ENCODE measurements at places on chromosomes 1 and 21. TPM values are rescaled to one million over a fixed set of nuclear protein-coding genes. Genes with fewer than 3 reads are reported as not detected.

CFH gene
- 145 TPM for total RNA-seq

DNA sequence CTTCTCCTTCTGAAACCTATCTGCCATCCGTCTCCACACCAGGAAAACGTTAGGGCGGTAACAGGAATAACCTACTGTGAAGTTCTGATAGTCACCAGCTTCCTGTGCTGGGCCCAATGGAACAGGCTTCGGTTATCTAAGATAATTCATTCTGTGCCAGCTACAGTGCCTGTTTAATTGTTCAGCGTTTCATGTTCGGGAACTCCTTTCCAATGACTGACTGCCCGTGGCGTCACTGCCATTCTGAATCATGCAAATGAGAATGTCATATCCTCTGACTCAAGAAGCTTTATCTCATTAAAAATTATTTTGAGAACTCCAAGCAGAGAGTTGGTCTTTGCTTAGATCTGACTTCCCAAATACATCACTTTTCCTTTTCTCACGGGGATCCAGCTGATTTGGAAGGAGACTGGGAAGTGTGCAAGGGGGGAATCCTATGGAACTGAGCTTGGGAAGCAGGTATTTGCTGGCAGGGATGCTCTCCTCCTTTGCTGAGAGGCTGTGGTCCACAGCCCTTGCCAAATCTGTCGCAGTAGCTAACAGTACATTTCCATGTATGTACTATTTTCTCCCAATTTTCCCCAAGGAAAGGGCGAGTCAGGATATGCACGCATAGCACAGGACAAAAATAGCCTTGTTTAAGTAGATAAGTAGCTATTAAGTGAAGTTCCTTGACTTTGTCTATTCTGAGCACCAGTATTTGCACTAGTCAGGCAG is 358.7 kb downstream of the LTN1 start:
- no peak for DNase-seq

DNA sequence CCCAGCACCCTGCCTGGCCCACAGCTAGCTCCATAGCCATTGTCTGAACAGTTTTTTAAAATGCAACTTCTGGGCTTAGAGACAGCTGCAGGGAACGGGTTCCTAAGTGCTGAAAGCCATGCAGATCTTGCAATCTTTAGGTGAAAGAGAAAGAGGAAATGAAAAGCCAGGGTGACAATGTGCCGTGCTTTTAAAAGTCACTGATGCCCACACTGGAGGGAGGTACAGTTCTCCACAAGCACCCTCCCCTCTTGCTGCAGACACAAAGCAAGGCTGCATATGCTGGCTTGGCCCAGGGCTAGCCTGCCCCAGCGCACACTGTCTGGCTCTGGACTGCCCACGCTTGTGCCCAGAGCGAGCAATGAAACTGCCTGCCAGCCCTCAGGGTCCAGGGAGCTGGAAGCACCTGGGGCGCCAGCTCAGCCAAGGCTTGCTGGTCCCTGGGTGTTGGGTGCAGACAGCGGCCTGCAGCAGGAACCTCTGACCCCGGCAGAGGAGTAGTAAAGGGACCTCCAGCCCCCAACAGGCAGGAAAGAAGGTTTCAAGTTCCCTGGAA is 70.4 kb downstream of the AJAP1 start:
- DNase-seq, result no peak

- no peak for DNase-seq
Observed at GRCh38 chr1:216607067-216607697, 116.0 kb downstream of the ESRRG start.

- DNase-seq, result no peak
Observed at GRCh38 chr1:226433341-226433720, 25.4 kb upstream of the PARP1 start.

GRCh38 chr1:56824938-56825337 is 5.7 kb upstream of the FYB2 start:
- no peak for DNase-seq

PMVK gene
- 41.8 TPM for total RNA-seq

DNA sequence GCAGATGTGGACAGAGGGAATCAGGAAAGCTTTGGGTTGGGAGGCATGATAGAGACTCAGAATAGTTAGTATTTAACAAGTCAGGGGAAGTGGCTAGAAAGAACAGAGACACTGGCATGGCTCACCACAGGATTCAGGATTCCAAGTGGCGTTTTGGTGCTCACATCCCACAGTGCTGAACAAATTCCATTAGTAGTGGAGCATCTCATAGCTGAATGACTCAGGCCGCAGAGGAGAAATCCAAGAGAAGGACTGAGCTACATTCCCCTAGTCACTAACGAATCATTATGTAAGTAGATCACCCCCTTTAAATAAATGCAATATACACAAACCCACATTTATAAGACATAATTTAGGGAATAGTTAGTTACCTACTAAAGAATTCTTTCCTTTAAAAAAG is 5.0 kb upstream of the KCNJ9 start:
- DNase-seq, result no peak

TGFB2 gene
- total RNA-seq, result 17.4 TPM

DNA sequence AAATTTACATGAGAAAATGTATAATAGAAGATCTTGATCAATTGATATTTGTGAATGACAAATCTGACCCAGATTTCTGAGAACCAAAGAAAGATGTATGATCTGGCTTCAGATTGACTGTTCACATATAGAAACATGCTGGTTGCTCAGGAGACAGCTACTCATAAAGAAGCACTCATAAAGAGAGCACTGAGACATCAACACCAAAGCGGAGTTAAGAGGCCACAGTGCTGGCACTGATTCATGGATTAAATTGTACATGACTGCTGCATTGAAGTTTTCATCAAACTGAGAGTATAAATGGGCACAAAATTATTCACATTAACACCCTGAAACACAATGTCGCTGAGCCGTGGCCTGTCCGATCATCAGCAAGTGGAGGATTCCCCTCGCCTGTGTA is 46.2 kb downstream of the SH3GLB1 start:
- no peak for DNase-seq

DNA sequence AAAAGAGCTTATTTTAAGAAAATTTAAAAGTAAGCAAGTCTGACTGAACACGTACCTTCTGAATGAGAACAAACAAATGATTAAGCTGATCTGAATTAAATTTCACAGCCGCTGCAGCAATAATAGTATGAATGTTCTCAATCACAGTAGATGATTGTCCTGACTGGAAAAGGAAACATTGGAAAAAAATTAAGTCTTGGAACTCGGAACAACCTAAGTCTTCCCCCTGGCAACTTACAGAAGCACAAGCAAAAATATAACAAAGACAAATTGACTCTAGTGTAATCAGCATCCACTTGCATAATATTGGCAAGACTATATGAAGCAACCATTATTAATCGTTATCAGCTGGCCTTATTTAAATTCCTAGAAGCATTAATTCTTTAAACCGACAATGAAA is 60.5 kb downstream of the USP24 start:
- DNase-seq, result no peak

OR6Y1 gene
- total RNA-seq, result not detected

DNA sequence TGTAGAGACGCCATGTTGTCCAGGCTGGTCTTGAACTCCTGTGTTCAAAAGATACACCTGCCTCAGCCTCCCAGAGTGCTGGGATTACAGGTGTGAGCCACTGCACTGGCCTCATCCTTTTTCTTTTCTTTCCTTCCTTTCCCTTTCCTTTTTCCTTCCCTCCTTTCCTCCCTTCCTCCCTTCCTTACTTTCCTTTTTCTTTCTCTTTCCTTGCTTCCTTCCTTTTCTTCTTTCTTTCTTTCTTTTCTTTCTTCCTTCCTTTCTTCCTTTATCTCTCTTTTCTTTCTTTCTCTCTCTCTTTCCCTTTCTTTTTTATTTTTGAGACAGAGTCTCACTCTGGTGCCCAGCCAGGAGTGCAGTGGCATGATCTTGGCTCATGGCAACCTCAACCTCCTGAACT is 5.8 kb downstream of the FAM229A start:
- no peak for DNase-seq

DNA sequence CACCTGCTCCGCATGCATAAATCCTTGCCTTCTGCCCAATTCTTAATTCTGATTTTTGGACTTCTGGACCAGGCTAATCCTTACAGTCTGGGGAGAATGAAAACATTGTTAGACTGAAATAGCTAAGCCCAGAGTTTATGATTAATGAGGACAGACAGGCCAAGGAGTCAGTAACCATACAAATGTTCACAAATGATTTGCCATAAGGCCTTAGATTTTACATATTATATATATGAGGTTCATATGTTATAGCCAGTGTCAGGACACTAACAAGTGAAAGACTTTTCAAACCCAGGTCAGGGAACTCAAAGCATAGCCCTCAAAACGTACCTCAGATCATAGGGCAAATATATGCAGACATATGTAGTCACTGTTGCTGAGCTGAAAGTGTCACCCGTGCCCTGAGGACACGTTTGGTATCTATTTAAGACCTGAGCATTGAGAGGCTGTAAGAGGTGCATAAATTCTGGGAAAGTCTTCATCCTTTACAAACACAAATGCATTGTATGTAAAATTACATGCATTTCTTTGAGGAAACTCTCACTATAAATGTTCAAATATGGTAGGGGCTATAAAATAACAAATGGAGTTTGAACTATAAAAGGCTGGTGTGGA is 45.3 kb upstream of the FBXO28 start:
- no peak for DNase-seq

OR10J1 gene
- not detected for total RNA-seq

- DNase-seq, result no peak
Observed at GRCh38 chr1:62380181-62380580, 56.7 kb upstream of the USP1 start.

GRCh38 chr1:99516141-99516540 is 129.8 kb upstream of the PALMD start:
- DNase-seq, result no peak

DNA sequence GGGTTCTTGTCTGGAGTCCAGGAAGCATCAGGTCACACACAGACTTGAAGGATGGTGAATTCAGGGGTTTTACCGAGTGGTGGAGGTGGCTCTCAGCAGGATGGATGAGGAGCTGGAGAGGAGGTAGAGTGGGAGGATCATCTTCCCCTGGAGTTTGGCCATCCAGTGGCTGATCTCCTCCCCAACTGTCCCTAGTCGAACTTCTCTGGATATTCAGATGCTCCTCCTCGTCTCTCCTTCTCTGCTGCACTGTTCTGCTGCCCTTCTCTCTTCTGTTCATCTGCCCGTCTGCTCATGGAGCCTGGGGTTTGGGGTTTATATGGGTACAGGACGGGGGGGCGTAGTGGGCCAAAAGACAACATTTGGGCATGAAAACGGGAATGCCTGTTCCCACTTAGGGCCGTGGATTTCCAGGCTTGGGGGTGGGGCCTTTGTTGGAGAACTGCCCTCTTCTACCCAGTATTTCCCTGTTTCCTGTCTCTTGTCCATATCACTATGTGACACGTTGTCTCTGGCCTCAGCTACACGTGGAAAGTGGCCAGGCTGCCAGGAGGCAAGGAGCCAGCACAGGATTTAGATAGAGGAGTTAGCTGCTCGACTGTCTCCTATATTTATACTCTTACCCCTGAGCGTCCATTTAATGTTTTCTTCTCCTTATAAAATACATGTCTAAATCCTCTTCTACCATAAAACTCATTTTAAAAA is 76.7 kb downstream of the SIPA1L2 start:
- DNase-seq, result peak; percentile 42

DNA sequence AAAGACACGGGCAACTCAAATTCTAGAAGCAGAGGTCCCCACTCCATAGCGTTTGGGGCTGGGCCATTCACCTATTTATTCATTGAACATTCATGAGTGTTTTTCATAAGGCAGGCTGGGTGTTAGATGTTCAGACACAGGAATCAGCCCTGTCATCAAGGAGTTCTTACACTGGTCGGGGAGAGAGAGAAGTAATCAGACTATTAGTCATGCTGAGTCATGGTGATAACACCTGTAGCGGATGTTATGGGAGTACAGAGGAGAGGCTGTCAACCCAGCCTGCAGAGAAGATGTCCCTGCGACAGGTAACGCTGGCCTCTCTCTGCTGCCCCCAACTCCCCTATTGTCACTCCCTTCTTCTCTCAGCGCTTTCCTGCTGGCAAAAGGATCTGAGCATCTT is 17.2 kb downstream of the LY9 start:
- no peak for DNase-seq

CD5L gene
- total RNA-seq, result not detected

VANGL2 gene
- total RNA-seq, result 12.7 TPM

- DNase-seq, result no peak
Observed at GRCh38 chr1:57553666-57554065, 129.8 kb upstream of the DAB1 start.

- DNase-seq, result no peak
Observed at GRCh38 chr1:76939050-76939816, 72.0 kb downstream of the ST6GALNAC5 start.

FCGR1A gene
- 2.9 TPM for total RNA-seq

LMO4 gene
- total RNA-seq, result 51.4 TPM

DNA sequence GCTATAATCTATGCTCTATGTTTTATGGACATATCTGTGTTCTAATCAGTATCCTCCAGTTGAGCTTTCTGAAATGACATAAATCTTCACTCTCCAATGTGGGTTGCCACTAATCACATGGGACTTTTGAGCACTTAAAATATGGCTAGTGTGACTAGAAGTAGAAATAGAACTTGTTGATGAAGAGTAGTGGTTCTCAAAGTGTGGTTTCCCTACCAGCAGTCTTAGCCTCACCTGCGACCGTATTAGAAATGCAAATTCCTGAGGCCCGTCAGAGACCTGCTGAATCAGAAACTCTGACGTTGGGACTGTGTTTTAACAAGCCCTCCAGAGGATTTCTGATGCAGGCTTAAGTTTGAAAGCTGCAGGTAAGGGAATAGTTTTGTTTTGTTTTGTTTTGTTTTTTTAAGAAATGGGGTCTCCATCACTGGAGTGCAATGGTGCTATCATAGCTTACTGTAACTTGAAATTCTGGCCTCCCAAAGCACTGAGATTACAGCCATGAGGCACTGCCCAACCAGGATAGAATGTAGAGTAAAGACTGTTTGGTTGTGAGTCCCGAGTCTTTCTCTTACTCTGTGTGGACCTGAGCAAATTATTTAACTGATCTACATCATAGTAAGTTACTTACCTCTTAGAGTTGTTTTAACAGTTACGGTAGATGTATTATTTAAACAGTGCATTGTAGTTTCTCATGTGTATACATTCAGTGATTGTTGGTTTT is 21.7 kb downstream of the GLRX2 start:
- no peak for DNase-seq

- DNase-seq, result no peak
Observed at GRCh38 chr1:34113887-34114286, 51.1 kb downstream of the CSMD2 start.

TMEM269 gene
- total RNA-seq, result 0.18 TPM

GRCh38 chr1:201661823-201662359 is 123.0 kb downstream of the NAV1 start:
- DNase-seq, result no peak

VWA5B1 gene
- 41.9 TPM for total RNA-seq

- DNase-seq, result no peak
Observed at GRCh38 chr1:2528966-2529783, 888 bp downstream of the HES5 start.
